Fibroblast of upper back skin (primary cell): ENCODE measurements at places on chromosomes 2 and 18.

DNA sequence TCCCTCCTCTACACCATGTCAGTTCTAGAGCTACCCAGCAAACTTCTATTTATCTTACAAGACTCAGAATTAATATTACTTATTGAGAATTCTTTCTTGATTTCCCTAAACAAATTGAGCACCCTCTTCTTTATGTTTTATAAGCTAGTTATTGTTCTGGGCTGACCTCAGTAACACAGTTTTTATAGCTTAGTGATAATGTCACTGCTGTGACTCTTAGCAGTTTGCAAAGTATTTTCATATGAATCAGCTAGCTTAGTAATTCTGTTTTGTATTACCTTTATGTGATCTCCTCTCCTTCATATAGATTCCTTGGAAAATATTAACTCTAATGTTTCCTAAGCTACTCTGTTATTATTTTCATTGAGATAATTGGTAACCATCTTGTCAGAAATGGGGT lies 114.9 kb downstream of the PMS1 start:
- no peak for DNase-seq

GRCh38 chr18:27114842-27115241 lies 70.3 kb downstream of the CHST9 start:
- no peak for DNase-seq

DNA sequence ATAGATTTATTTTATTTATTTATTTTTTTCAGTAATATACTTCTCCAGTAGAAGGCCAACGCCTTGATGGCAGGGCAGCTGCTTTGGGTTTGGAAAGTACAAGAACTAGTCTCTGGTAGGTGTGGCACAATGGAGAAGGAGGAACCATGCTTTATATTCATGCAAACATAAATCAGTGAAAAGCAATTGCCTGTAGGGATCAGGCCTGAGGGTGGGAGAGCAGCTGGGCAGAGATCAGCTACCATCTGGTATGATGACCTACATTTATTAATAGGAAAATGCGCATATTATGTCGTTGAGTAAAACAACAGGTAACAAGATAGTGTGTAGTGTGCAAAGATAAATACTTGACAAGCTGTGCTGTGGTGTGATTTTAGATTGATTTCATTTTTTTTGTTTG lies 120.4 kb upstream of the TLK1 start:
- no peak for DNase-seq

GRCh38 chr18:47343291-47343690 lies 91.8 kb upstream of the SKOR2 start:
- DNase-seq, result peak; percentile 85

DNA sequence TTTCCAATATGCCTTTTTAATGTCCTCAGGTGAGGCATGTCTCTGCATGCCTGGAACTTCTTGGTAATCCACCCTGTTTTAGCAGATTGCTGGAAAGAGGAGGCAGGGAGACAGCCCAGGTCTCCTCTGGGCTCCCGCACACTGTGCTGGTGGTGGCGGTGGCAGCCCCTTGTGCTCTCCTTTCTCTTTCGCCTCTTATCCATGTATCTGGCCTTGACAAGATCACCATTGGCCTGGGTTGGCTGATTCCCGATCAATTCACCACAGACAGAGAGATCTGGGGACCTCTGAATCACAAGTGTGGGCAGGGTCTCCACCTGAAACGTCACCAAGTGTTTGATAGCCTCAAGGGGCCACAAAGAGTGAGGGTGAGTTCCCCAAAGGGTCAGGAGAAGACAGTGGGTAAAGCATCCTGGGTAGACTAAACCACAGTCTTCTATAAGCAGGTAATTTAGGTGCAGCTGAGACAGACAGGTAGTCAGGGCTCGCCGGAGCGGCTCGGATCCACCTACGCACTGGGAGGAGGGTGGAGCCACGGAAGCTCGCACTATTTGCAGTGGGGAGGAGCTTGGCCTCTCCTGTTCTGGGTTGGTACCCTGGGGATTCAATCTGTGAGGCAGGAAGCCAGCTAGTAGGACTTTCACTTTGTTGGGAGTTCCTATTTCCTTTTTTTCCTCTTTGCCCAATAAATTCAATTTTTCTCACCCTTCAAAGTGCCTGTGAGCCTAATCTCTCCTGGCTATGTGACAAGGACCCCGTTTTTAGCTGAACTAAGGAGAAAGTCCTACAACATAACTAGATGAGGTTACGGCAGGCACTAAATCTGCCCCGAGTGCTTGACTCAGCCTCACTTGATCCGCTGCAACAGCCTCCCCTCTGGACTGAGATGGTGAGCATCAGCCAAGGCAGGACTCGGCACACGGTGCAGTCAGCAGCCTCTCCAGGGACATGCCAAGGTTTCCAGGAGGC lies 57.6 kb downstream of the SLC4A3 start:
- DNase-seq, result peak; percentile 72

GRCh38 chr2:218885981-218886947 lies 5.6 kb downstream of the WNT10A start:
- no peak for DNase-seq

- peak; percentile 71 for DNase-seq
Observed at GRCh38 chr2:120825370-120826259, 89.9 kb downstream of the GLI2 start.

DNA sequence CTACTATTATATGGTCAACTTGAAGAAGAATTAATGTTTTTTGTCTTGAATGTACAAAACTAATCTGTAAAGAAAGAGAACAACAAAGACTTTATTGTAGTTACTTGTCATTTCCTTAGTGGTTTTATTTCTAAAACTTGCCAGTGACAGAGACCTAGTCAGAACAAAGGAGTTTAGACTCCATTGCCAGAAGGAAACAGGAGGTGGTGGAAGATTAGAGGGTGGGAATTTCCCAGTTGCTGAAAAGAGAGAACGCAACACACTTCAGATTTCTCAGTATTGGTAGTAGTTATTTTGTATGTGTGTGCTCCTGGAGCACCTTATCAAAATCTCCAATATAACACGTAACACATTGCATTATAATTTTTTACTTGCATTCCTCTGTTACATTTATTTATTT lies 81.4 kb downstream of the CDCA7 start:
- no peak for DNase-seq

DNA sequence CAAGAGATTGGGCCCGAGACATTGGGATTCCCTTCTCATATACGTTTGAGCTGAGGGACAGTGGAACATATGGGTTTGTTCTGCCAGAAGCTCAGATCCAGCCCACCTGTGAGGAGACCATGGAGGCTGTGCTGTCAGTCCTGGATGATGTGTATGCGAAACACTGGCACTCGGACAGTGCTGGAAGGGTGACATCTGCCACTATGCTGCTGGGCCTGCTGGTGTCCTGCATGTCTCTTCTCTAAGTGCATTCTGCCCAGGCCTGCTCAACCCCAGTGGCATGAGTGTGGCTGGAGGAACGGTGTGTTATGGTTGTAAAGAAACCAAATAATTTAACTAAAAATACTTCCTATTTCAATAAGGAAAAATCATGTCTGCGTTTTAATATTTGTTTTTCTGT lies 29.9 kb downstream of the CPO start:
- DNase-seq, result no peak

- no peak for DNase-seq
Observed at GRCh38 chr2:207243601-207244000, 77.9 kb upstream of the KLF7 start.

GRCh38 chr2:56127010-56127409 lies 56.8 kb upstream of the CCDC85A start:
- peak; percentile 11 for DNase-seq

- DNase-seq, result no peak
Observed at GRCh38 chr2:71897836-71898235, 249.8 kb downstream of the CYP26B1 start.
